T1000 (cell line): ENCODE measurements at places on chromosomes 3 and 15.

- no peak for DNase-seq
Measured at GRCh38 chr3:72659596-72659995, 188.6 kb downstream of the SHQ1 start.

GRCh38 chr15:66881173-66881905 is 179.3 kb downstream of the SMAD6 start:
- no peak for DNase-seq

GRCh38 chr3:187169231-187169960 is 27.9 kb upstream of the RTP1 start:
- DNase-seq, result no peak

GRCh38 chr3:188486126-188486525 is 332.2 kb downstream of the LPP start:
- DNase-seq, result no peak

GRCh38 chr15:26844901-26845300 is 22.0 kb upstream of the GABRA5 start:
- no peak for DNase-seq

GRCh38 chr3:148534089-148534988 is 163.4 kb upstream of the AGTR1 start:
- no peak for DNase-seq

GRCh38 chr3:193737191-193737751 is 144.3 kb downstream of the OPA1 start:
- no peak for DNase-seq

DNA sequence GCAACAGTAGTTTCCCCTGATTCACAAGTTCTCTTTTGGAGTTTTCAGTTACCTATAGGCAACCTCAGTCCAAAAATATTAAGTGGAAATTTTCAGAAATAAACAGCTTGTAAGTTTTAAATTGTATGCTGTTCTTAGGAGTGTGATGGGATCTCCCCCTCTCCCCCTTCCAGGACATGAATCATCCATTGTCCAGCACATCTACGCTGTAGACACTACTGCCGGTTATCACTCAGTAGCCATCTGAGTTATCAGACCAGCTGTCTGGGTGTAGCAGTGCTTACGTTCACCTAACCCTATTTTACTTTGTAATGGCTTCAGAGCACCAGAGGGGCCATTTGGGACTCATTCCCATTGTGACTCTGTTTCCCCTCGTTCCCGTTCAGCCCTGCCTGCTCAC is 96.7 kb upstream of the PLXNA1 start:
- DNase-seq, result no peak

- DNase-seq, result no peak
Measured at GRCh38 chr3:32593903-32594525, 23.4 kb upstream of the DYNC1LI1 start.
